ENCODE measurements at places on chromosomes 2 and 18.

GRCh38 chr2:122206101-122206500 lies 450.6 kb downstream of the TSN start:
- no peak for DNase-seq

DNA sequence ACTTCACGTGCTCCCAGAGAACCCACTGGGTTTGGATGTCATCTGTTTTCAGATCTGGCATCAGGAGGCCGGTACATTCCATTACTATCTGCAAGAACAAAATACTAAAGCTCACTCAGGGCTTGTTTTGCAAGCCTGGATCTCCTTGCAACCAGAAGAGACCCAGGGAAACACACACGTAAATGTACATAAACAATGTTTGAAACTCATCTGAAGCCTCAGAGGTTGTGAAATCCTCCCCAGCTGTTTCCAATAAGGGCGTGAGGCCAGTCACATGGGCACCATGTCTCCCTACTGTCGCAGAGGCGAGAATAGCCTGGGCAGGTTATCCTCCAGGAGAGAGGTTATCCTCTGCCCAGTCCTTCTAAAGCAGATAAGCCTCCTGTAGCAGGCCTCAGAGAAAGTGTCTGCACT lies 186.9 kb downstream of the GFPT1 start:
- DNase-seq: no peak

DNA sequence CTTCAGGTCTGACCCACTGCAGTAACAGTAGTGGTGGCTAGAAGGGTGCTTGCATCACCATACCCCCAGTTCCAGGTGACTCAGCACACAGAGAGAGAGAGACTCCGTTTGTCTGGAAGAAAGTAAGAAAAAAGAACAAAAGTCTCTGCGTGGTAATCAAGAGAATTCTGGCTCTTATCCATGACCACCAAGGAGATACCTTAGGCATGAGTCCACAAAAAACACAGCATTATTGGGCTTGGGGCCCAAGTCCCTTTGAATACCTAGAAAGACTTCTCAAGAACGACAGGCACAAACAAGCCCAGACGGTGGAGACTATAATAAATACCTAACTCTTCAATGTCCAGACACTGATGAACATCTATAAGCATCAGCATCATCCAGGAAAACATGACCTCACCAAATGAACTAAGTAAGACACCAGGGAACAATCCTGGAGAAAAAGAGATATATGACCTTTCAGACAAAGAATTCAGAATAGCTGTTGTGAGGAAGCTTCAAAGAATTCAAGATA lies 21.7 kb upstream of the BAZ2B start:
- DNase-seq: no peak

DNA sequence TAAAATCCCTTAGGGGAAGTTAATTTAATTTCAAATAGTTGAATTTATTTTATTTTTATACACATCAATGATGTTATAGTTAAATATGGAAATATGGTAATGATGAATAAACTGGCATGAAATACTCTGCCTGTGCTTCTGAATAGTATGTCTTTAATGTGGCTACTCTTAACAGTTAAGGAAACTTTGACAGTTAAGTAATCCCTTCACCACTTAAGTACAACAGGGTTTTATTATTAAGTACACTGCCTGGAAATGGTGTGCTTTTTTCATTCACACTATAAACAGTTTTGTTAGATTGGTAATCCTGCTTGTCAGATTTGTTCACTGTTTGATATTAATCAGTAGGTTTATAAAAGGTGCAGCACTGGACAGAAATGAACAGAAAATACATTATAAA lies 412.0 kb upstream of the ZEB2 start:
- no peak for DNase-seq

DNA sequence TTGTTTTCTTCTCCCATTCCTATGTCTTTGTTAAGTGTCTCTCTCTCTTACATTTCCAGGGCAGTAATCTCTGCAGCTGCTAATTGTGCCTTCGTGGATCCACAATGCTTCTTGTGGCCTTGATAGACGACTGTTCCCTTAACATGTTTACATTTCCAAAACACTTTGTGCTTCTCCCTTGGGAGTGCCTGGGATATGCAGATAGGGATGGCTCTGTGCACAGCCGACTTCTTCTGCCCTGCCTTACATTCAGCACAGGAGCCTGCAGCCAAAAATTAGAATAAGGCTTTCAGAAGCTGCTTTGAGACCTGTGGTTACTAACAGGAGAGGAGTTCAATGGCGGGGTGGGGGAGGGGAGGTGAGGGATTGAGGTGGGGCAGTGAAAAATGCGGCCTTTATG lies 328.9 kb downstream of the TDRD15 start:
- DNase-seq: no peak

DNA sequence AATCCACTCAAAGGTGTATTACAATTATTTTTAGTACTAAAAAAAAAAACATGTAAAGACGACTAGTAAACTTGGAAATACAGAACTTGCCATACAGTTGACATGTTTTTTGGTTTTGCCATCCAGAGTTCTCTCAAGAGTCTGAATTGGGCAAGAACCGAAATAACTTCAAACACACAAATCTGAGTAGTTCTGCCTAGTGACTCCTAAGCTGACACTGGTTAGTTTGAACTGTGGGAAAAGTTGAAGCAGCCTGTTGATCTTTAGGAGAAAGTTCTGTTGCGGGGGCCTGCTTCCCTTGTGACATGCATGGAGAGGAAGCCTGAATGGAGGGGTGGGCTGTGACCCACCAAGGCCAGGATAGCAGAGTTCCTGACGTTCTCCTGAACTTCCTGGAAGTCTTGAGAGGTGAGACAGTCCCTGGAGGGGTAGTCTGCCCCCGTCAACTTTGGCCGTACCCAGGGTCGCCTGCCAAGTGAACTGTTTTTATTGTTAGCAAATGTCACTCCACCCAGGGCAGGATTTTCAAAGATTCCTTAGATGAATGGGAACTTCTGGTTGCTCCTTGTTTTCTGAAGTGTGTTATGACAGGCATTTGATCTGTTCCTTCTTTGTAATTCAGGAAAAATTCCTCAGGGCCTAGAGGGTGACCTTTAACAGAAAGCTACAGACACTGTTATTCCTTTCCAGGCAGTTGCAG lies 85.6 kb upstream of the SPTBN1 start:
- no peak for DNase-seq

GRCh38 chr2:96140941-96141623 lies 2.8 kb upstream of the ASTL start:
- DNase-seq: no peak

GRCh38 chr2:64356906-64357305 lies 97.1 kb upstream of the LGALSL start:
- no peak for DNase-seq

DNA sequence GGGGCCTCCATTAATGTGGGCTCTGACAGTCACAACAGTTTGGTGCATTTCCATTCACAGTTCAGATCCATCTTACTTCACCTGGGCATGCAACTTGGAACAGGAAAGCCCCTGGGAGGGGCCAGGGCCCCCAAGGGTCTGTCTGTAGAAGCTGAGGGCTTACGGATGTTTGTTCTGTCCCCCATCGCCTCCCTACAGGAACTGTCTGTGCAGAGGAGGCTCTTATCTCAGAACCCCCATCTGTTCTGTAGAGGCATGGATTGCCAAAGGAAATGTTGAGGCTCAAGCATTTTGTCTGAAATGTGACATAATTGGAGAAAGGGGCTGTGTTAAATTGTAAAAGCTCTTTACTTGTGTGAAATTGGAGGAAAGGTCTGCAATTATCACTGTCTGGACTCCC lies 334.3 kb downstream of the CLIP4 start:
- DNase-seq: no peak

- DNase-seq: no peak
Observed at GRCh38 chr2:127740665-127741288, 39.5 kb downstream of the SFT2D3 start.

DNA sequence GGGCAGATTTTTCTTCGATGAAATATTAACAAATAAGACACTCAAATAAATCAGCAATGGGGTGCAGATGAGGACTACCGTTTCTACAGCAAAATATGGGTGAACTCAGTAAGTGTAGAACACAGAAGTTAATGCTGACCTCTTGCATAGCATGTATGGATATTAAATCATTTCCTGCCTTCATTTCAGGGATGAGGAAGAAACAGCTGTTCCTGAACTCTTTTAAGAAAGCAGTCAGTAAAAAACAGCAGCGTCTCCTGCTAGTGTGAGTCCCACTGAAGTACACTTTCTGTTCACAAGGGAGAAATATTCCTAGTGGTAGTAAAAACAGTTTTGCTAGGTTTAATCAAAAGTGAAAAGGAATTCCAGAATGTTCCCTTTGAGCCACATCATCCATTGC lies 379.0 kb downstream of the ZEB2 start:
- DNase-seq: no peak

DNA sequence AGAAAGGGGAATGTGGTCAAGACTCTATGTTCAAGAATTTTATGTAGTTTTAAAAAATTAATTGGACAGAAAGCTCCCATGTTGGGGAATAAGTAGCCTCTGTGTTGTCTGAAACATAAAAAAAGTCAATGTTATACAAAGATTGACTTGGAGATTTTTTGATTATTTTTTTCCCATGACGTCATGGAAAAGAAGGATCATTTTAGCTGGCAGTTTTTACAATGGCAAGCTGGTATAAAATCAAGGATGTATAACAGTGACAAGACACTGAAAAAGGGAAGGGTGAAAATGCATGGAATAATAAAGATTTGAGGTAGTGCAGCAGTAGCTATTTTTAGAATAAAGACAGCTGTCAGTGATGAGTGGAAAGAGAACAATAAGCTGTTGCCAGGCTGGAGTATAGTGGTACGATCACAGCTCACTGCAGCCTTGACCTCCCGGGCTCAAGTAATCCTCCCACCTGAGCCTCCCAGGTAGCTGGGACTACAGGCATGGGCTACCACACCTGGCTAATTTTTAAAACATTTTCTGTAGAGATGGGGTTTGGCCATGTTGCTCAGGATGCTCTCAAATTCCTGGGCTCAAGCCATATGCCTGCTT lies 9.2 kb downstream of the SLC39A10 start:
- no peak for DNase-seq

GRCh38 chr18:36568487-36568886 lies 260.3 kb downstream of the TPGS2 start:
- DNase-seq: no peak

- DNase-seq: no peak
Observed at GRCh38 chr18:25675123-25675850, 323.3 kb upstream of the ZNF521 start.

DNA sequence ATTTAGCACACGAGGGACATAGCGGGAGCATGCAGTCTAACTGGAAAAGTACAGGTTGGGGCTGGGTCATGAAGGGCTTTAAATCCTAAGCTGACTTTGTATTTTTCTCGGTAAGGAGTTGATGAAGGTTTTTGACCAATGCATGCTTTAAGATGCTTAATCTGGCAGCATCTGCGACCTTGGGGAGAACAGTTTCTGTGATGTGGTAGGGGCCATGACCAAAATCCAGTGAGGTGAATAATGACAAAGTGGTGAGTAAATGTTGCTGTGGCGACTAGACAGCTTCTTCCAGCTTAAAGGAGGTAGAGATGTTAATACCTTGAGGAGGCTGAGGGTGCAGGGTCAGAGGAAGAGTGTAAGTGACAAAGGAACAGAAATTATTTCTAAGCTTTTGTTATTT lies 174.6 kb upstream of the ALPP start:
- DNase-seq: no peak

GRCh38 chr2:177716484-177716883 lies 323.9 kb downstream of the AGPS start:
- no peak for DNase-seq

DNA sequence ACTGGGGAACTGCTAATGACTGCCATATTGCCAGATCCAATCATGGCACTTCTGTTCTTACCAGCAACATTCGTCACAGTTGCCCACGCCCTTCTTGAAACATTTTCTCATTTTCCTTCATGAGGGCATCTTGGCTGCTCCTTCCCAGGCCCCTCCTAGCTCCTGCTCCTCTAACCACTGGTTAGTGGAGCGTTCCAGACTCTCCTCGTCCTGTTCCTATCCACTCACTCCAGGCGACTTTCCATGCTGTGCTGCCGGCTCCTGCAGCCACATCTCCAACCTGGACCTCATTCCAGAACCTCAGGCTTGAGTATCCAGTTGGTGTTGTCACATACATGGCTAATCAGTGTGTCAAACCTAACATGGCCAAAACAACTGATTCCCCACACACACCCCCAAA lies 1.3 kb upstream of the ADI1 start:
- DNase-seq: no peak

GRCh38 chr18:74427442-74428112 lies 29.5 kb downstream of the DIPK1C start:
- DNase-seq: no peak

DNA sequence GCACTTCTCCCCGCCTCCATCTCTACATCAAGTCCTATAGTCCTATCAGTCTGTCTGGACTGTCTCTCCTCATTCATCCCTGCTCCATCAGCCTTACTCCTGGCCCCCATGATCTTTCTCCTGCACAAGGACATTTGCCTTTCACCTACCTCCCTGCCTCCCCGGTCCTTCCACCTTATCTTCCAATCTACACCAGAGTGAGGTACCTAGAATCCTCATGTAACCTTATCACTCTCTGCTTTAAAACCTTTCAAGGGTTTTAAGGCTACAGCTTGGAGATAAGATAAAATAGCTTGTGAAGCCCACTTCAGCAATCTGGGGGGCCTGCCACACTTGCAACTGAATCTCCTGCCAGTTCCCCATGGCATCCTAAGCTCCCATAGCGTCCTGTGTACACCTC lies 12.8 kb downstream of the CDC42EP3 start:
- DNase-seq: no peak

- DNase-seq: no peak
Observed at GRCh38 chr2:102848366-102848839, 86.6 kb downstream of the TMEM182 start.

DNA sequence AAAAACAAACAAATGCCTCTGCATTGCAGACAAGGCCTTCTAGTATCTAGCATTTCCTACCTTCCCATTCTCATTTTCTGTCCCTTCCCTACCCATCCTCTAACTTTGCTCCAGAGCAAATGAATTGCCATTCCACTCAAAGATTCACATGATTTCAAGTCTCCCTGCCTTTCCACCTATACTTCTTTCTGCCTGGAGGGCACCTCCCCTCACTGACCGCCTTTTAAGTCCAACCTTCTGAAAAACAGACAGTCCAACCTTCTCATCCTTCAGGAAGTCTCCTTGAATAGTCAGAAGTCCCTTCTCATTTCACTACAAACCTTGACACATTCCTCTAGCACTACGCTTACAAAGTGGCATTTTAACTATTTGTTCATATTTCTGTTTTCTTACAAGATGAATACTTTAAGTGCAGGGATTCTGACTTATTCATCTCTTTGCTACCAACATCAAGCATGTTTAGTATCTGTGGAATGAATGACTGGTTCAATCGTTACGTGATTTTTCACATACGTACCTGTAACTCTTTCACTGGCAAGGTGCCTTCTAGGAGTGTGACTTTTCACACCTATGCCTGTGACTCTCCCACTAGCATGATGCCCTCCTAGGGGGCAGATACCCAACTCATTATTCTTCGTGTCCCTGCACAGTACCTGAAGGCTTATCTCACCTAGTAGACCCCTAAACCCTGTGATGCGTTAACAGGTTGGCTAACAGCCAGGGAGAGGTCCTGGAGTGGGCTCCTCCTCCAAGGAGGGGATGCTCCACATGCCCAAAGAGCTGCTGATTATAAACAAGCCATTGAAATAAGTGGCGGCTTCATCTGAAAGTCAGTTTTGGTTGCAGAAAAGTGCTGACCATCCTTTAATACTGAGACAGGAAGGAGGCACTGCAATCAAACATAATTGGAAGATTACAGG lies 356.2 kb downstream of the MYCN start:
- no peak for DNase-seq

- DNase-seq: no peak
Observed at GRCh38 chr18:1094409-1094808, 189.7 kb downstream of the ADCYAP1 start.

GRCh38 chr2:27723372-27724144 lies 48.0 kb upstream of the MRPL33 start:
- no peak for DNase-seq

- no peak for DNase-seq
Observed at GRCh38 chr18:74631623-74632350, 34.1 kb downstream of the ZNF407 start.
